HepG2 (cell line): ENCODE measurements at places on chromosomes 5 and 9. TPM values are rescaled to one million over a fixed set of nuclear protein-coding genes. Genes with fewer than 3 reads are reported as not detected.

The CARD9 gene
- polyA plus RNA-seq: 3.3 and 7.2 TPM in 2 replicates

The CORO2A gene
- polyA plus RNA-seq: 12.9 and 15.3 TPM in 2 replicates

The TRIM7 gene
- 0.10 and 0.13 TPM in 2 replicates for polyA plus RNA-seq

The STPG3 gene
- polyA plus RNA-seq: not detected in 2 replicates

The LCP2 gene
- polyA plus RNA-seq: not detected in 2 replicates

The CYLC2 gene
- polyA plus RNA-seq: not detected in 2 replicates

The OTP gene
- not detected in 2 replicates for polyA plus RNA-seq

The FBXW2 gene
- polyA plus RNA-seq: 30.9 and 35.4 TPM in 2 replicates

The ANKRD33B gene
- not detected in 2 replicates for polyA plus RNA-seq

The ENTREP1 gene
- polyA plus RNA-seq: not detected in 2 replicates

The LRRC19 gene
- polyA plus RNA-seq: not detected in 2 replicates

The FBXW5 gene
- 52.0 and 76.2 TPM in 2 replicates for polyA plus RNA-seq

The PCDHGB4 gene
- polyA plus RNA-seq: 1.7 and 2.1 TPM in 2 replicates

The SV2C gene
- not detected in 2 replicates for polyA plus RNA-seq

The MLANA gene
- polyA plus RNA-seq: 0.18 TPM in 1 of 2 replicates, not detected in the other

The PCDHGA9 gene
- 0.04 and 0.09 TPM in 2 replicates for polyA plus RNA-seq

The MSMP gene
- polyA plus RNA-seq: 0.34 and 0.46 TPM in 2 replicates

The GFPT2 gene
- polyA plus RNA-seq: 0.09 and 0.18 TPM in 2 replicates

The DENND4C gene
- polyA plus RNA-seq: 18.0 and 19.1 TPM in 2 replicates

The PCDHB13 gene
- polyA plus RNA-seq: 0.57 and 0.63 TPM in 2 replicates

The PALM2AKAP2 gene
- 0.14 and 0.25 TPM in 2 replicates for polyA plus RNA-seq

The UNC13B gene
- 14.0 and 17.8 TPM in 2 replicates for polyA plus RNA-seq

The C9 gene
- polyA plus RNA-seq: not detected in 2 replicates

The PCDHA7 gene
- polyA plus RNA-seq: 0.49 and 0.54 TPM in 2 replicates

The AMBP gene
- 2,580 and 3,919 TPM in 2 replicates for polyA plus RNA-seq

The FRMD3 gene
- 1.9 and 3.2 TPM in 2 replicates for polyA plus RNA-seq

The PHF24 gene
- polyA plus RNA-seq: 0.05 TPM in 1 of 2 replicates, not detected in the other
